Brain pericyte (primary cell): ENCODE measurements at places on chromosomes 7 and 10.

- DNase-seq = no peak
Measured at GRCh38 chr7:496528-497295, 22.9 kb downstream of the PDGFA start.

DNA sequence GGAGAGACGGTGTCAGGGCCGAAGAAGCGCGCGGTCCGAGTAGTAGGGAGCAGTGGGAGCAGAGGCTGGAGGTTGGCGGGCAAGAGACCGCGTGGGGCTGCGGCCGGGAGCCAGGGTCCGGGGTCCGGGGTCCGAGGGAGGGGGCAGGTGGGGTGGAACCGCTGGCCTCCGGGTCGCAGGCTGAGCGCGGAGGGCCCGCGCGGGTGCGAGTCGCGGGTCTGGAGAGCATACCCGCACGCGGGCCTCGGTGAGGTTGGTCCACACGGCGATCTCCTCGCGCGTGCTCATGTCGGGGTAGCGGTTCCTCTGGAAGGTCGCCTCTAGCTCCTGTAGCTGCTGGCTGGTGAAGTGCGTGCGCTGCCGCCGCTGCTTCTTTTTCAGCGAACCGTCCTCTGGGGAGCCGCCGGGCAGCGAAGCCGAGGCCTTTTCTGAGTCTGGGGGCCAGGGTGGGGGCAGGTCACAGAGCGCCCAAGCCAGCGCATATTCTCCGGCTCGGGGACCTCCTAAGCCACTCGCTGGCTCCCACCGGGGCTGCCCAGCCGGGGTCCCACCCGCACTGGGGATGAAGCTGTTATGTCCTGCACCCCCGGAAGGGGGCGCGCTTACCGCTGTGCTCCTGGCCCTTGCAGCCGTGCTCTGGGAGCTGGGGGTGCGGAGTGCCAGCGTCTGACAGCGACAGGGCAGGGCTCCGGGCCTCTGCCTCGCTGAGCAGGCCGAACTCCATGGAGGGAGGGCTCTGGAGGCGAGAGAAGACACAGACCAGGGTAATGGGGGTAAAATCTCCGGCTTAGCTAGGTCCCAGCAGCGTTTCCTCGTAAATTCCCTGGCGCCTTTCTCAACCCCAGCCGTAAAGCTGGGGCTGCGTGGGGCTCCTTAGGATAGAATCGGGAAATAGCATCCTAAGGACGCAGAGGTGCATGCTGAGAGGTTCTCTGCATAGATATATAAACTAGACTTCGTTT is 5.5 kb downstream of the ELOVL3 start:
- no peak for DNase-seq

GRCh38 chr7:83161899-83162401 is 734 bp downstream of the PCLO start:
- DNase-seq = no peak

GRCh38 chr10:11164803-11165590 is 147.3 kb downstream of the CELF2 start:
- DNase-seq = no peak

GRCh38 chr7:155395176-155395797 is 62.6 kb upstream of the EN2 start:
- no peak for DNase-seq

DNA sequence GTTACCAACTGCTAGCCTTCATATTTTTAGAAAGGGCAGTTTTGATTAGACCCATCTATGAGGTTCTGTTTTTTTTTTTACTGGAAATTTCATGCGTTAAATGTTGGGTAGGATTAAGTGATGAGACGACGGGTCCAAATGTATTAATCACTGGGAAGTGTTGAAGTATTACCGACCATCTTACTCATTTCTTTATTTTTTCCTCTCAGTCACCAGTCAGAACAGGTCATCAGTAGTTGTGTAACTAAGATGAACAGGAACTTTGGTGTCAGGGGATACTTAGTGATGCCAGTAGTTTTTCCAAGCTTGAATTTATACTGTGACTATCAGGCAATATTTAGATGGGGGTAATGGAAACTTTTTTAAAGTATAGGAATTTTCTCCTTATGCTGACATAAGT is 14.2 kb downstream of the TFAM start:
- no peak for DNase-seq

DNA sequence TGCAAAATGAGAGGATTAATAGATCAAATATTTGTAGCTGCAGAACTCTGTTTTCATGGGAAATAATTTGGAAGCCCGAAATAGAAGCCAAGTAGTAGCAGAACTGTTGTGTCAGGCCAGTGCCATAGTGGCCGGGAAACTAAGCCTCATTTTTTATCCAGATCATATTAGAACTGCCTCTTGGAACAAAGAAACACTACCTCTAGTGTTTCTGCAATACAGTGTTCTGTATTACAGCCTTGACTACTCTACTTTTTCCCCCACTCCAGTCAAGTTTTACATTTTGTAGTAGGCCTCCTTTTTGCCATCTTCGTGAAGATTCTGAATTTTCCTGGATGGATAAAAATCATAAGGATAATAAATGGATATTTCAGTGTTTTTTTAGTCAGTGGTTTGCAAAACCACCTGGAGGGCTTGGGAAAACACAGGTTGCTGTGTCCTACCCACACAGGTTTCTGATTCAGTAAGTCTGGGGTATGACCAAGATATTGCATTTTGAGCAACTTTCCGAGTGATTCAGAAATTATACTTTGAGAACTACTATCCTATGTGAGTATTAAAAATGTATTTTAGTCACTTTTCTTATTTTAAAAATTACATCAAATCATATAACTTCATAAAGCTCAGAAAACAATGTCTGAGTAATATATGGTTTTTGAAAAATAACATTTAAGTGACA is 326.2 kb upstream of the KAT6B start:
- no peak for DNase-seq

DNA sequence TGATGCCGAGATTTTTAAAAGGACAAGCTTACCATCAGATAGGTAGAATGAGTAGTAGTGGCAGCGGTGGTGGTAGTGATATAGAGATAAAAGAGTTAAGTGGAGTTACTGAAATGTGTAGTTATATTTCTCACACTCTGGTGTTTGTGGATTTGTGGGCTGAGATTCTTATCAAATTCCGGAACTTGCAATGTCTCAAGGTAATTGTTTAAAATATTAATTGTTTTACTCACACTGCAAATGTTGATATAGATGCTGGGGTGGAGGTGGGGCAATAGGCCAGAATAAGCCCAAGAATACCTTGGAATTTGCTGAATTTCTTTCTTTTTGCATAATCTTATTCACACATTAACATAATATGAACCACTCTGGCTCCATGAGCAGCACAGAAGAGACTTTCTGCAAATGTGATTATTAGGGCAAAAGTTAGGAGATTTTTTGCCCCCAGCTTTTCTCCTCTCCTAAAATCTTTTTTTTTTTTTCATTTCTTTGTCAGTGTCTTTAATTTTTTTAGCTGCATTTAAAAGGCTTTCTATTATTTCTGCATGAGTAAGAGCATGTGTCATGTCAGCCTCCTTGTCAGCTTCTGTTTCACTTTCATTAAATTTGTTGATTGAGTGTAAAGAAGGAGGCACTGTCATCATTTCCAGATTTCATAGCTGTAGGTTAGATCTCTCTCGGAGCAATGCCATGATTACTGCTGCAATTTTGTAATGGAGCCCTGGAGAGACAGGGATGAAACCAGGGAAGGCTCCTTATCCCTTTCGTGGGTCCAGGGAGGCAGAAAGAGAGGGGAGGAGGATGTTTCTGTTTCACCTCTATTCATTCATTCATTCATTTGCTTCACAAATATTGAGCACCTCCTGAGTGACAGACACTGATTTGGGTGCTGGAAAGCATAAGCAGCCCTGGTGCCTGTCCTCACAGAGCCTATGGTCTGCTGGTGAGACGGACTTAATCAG is 13.1 kb upstream of the SGMS1 start:
- no peak for DNase-seq

DNA sequence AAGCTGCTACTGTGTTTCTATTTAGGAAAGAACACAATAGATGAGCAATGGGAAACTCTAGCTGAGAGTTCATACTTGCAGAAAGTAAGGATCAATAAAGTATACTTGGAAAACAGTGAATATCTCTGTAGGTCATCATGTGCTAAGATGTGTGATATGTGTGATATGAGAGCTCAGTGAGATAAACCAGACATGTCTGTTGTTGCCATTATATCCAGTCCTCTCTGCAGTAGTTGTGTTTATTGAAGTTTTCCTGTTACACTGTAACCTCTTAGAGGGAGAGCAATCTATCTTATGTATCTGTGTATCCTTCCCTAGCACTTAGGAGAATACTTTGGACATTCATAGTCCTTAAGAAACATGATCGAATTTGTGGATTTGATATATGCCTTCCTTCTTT is 19.1 kb downstream of the TRUB1 start:
- DNase-seq = no peak
